ENCODE measurements at places on chromosomes 3 and 15.

DNA sequence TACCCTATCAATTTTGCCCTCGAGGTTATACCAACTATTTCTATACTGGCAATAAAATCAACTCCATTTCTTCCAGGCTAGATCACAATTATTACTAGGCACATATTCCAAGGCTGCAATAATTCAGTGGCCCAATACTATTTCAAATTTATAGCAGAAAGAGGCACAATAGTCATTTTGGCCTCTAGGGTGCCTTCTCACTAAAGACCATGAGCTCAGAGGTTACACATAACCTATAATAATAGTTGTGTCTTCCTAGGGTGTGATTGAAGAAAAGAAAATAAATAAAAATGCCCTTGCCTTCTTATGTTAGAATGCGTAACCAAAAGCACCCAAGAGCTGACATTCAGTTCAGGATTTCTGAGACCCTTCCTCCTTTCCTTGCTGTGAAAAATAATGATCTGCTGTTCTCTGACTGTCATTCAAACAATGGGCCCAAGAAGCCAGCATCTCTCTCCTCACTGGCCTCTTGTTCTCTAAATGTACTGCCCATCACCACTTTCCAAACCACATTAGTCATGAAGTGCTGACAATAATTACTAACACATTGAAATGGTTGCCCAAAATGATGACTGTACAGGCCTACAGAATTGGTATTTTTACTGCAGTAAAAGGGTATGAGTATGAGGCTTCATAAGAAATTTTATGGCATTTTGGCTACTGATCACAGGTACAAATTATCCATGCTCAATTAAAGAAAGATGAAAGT lies 244.8 kb downstream of the LRRN1 start:
- DNase-seq: no peak

GRCh38 chr15:66566963-66567531 lies 1.2 kb upstream of the LCTL start:
- DNase-seq: peak; percentile 78

DNA sequence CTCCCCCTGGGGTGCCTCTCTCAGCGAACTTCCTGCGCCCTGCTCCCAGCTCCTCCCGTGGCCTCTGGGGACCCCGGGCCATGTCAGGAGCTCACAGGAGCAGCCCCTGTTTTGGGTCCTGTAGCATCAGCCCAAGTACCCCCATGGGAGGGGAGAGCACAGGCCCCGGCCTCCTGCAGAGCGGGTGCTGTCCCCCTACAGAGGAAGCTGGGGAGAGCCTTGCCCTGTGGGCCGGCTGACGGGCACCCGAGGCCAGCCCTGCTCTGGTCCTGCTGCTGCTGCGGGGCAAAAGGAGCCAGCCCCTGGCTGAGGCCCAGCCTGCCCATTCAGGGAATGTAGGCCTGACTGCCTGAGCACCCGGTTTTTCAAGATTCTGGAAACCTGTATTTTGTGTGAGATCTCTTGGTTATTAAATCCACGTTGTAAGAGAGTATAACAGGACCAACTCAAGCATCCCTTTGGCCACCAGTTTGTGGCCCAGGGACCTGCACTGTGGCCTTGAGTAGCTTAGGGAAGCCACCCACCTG lies 12.4 kb downstream of the PLXNA1 start:
- DNase-seq: no peak

- DNase-seq: no peak
These were observed 22.4 kb downstream of the B3GNT5 start for GRCh38 chr3:183275418-183275817.

- no peak for DNase-seq
These were observed 27.1 kb upstream of the AP4E1 start for GRCh38 chr15:50881121-50882048.

DNA sequence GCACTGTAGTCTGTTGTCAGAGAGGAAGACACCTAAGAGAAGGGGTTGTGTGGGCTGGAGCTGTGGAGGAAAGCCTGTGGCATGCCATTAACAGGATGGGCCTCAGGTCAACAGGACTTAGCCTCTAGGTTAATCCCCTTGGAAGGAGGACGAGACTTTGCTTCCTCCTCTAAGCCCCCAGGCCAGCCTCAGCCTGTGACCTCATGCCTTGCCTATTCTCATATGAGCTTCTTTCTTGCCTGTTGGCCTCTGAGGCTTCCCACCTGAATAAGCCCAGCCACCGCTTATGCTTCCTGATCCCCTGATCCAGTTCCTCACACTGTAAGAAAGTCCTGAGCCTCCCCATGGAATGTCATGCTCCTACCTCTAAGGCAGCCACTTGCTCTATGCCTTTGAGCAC lies 52.2 kb upstream of the TBC1D21 start:
- no peak for DNase-seq

DNA sequence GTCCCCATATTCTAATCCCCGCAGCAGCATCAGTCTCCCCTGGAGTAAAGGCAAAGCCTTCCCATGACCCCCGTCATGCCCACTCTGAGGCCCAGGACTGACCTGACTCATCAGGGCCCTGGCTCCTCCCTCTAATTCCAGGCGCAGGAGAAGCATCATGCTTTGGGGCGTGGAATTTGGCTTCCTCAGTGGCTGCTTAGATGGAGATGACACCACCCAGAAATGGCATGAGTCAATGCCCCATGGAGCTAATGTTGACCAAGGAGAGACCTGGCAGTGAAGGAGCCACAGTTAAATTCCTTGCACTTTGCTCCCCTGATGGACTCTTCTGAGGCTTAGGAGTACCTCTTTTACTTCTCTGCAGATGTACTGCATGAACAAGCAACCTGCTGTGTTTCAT lies 204.2 kb upstream of the PROK2 start:
- peak; percentile 21 for DNase-seq

DNA sequence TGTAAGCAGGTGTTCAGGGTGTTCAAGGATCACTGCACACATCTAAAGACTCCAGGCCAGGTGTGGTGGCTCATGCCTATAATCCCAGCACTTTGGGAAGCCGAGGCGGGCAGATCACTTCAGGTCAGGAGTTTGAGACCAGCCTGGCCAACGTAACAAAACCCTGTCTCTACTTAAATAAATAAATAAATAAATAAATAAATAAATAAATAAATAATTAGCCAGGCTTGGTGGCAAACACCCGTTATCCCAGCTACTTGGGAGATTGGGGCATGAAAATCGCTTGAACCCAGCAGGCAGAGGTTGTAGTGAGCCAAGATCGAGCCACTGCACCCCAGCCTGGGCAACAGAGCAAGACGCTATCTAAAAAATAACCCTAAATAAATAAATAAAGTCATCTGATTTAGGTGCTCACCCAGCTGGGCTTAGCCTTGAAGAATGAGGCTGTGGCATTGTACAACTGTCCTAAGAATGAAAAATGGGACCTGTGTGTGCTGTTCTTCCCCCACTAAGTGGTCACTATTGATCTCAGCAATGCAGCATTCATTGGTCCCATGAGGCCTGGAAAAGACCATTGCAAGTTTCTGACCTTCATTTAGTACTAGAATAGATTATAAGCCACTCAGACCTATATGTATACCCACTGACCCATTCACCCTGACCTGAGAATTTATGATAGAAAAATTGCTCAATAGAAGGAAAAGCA lies 82.8 kb upstream of the ABHD17C start:
- DNase-seq: no peak

- no peak for DNase-seq
These were observed 79.9 kb upstream of the ZBTB20 start for GRCh38 chr3:115226844-115227445.

GRCh38 chr3:134255404-134255803 lies 4.7 kb upstream of the RYK start:
- DNase-seq: no peak

- DNase-seq: peak; percentile 64
These were observed 8.7 kb downstream of the BTD start for GRCh38 chr3:15610082-15610759.

- no peak for DNase-seq
These were observed 213.8 kb downstream of the LRTM1 start for GRCh38 chr3:54714035-54714434.

DNA sequence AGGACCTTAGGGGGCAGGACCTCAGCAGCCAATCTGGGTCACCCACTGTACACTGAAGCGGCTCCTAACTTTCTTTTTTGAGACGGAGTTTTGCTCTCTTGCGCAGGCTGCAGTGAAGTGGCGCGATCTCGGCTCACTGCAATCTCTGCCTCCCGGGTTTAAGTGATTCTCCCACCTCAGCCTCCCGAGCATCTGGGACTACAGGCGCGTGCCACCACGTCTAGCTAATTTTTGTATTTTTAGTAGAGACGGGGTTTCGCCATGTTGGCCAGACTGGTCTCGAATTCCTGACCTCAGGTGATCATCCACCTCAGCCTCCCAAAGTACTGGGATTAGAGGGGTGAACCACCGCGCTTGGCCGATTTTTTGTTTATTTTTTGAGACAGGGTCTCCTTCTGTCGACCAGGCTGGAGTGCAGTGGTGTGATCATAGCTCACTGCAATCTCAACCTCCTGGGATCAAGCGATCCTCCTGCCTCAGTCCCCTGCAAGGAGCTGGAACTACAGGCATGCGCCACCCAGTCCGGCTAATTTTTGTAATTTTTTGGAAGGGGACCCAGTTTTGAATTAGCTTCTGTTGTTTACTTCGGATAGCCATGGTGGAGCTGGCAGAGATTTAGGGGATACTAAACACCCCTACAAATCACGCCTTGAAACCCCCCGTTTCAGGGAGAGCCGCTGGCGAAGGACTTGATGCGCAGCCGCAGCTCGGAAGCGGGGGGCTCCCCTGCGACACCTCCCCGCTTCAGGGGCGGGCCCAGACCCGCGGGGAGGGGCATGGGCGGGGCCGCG lies 1.5 kb upstream of the CLK3 start:
- no peak for DNase-seq

DNA sequence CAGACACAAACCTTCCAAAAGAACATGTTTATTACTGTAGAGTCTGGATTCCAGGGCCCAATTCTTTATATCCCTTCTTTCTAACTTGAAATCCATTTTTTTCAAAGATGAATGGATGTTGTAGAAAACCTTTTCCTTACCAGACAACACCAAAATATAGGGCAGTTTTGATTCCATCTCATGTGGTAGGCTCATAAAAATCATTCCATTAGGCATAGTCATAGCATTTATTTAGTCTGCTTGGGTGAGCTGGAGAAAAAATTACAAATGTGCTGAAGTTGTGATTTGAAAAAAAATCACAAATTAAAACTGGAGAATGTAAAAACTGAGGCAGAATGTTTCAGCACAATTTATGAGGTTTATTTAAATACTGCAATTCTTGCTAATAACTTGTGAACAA lies 199.3 kb upstream of the TBC1D5 start:
- DNase-seq: no peak

DNA sequence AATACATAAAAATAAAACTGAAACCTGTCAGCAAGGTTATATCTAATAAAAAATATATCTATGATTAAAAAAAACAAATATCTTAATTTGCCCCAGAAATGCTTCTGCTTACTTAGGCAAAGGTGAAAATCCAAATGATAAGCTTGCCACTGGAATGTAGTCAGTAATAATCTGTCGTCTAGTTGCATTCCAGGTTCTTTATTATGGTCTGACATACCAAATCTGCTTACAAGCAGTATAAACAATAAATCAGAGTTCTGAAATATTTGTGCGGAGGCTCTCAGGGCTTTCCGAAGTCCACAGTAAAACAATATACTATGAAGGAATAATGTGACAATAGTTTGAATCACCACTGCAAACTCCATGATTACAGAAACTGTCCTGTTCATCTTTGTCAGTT lies 1133.5 kb downstream of the ROBO1 start:
- DNase-seq: peak; percentile 3

- DNase-seq: no peak
These were observed 15.9 kb upstream of the ERC2 start for GRCh38 chr3:56484122-56484521.

- DNase-seq: peak; percentile 87
These were observed 2.5 kb upstream of the MST1R start for GRCh38 chr3:49906073-49906743.

GRCh38 chr15:70017801-70018200 lies 79.9 kb downstream of the TLE3 start:
- DNase-seq: no peak

GRCh38 chr3:4474683-4475490 lies 7.8 kb upstream of the SUMF1 start:
- DNase-seq: peak; percentile 36

DNA sequence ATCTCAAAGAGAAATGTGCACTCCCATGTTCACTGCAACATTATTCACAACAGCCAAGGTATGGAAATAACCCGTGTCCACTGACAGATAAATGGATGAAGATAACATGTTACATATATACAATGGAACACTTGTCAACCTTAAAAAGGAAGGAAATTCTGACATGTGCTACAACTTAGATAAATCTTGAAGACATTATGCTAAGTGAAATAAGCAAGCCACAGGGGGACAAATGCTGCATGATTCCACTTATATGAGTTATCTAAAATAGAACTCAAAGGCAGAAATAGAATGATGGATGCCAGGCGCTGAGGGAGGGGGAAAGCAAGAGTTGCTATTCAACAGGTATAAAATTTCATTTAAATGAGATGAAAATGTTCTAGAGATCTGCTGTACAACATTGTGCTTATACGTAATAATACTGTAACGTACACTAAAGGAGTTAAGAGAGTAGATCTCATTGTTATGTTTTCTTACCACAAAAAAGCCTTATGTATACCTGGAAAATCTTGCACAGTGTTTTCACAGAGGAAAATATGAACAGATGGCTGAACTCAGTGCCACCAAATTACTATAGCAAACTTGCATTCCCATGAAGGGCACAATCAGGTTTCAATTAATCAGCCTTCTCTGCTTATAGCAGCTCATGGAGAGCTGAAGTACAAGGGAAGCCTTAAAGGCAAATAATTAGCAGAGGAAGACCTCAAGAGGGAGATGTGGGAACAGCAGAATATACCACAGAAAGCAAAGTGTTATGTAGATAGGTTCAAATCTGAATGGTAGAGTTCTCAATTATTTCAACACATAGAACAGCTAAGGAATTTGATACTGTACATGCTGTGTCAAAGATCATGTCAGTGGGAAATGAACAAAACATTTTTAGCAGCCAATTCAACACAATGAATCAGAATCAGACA lies 8.1 kb upstream of the VPS39 start:
- no peak for DNase-seq

DNA sequence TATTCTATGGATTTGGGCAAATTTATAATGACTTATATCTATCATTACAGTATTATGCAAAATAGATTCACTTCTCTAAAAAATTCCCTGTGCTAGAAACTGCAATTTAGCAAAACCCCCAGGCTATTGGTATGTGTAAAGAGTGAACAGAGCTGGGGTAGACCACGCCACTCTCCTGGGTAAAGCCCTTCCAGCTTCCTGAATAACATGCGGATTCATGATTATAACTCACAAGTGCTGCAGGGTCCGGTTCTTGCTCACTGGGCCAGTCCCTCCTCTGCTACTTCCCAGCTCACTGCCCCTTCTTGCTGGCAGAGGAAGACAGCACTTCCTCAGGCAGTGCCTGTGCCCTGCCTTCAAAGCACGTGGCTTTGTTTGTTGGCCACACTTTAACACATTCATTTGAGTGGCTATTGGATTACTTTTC lies 4.1 kb downstream of the CD80 start:
- DNase-seq: no peak

GRCh38 chr3:78994174-78995027 lies 773.4 kb downstream of the ROBO1 start:
- DNase-seq: no peak

- no peak for DNase-seq
These were observed 95.7 kb downstream of the CHDH start for GRCh38 chr3:53750253-53751210.

Measured in AG08396 (cell line).